ENCODE measurements at places on chromosomes 13 and 19.

DNA sequence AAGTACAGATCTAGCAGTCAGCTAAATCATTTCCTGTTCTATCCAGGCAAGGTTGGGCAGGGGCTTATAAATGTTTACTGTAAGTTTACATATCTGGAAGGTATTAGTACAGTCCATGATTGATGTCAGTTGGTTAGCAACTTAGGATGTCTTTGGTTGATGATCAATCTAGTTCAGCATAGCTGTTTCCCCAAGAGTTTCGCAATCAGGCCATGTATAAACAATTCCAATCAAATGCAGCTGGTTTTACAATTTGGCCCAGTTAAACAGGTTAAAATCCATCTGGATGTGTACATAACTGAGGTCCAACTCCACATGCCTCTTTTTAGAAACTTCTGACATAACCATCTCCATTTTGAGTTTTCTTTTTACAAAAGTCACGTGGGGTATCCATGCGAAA, 6.9 kb downstream of the ZNF221 start:
- DNase-seq, result peak; percentile 18

GRCh38 chr19:49403404-49404187, 15.5 kb downstream of the KASH5 start:
- DNase-seq, result no peak

GRCh38 chr19:50792272-50793250, 2.3 kb downstream of the ACP4 start:
- no peak for DNase-seq

- no peak for DNase-seq
Measured at GRCh38 chr13:23969647-23970046, 72.3 kb upstream of the C1QTNF9B start.

- DNase-seq, result peak; percentile 12
Measured at GRCh38 chr13:66489586-66489985, 740.5 kb downstream of the PCDH9 start.

GRCh38 chr13:46804391-46804815, 7.4 kb upstream of the ESD start:
- peak; percentile 99 for DNase-seq

DNA sequence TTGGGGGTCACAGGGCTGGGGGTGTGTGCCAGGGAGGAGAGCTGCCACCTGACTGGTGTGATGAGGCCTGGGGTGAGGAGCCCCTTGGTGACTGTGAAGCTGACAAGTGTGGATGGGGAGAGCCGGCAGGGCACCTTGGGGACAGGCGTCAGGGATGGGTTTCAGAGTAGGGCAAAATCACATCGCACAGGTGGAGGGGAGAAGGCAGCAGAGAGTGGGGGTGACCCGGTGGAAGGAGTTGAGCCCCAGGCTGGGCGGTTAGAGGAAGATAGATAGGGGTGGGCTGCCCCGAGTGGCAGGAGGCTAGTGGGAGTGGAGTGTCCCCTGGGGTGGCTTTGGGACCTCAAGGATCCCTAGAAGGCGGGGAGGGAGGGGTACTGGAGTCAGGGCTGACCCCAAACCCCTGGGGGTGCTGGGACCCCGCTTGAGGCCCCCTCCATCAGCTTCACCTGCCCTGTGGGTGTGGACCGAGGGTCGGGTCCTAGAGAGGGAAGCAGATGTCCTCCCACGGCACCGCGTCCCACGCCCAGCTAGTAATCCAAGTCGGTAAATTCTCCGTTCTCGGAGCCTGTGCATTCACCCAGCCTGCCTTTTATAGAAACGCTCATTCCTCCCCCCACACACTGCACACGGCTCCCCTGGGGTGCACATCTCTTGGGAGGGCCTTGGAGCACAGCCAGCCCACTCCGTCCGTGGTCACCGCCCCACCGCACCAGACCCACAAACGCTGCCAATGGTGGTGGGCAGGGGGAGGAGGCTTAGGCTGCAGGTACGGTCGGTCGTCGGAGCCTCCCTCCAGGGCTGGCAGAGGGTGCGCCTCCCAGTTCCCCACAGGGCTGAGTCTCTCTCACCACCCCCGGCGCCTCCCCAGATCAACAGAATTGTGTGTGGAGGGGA, 2.4 kb downstream of the CTXN1 start:
- no peak for DNase-seq

DNA sequence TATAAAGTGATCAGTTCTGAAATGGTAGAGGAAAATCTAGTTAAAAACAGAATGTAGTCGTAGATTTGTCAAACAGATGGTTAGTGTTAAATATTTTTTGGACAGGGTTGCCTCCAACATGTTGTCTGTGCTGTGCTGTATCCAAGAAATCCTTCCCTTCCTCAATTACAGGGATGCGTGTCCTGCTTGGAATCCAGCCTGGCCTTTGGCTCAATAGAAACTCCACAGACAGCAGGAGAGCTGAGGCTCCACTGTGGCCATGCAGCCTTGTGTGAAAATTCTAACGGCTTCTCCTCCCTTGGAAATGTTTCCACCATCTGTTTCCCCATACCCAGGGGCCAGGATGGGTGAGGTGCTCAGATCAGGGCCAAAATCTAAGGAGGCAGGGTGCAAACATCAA, 67.7 kb upstream of the USP29 start:
- no peak for DNase-seq

GRCh38 chr19:47863514-47863936, 4.5 kb downstream of the TPRX2 start:
- peak; percentile 62 for DNase-seq

DNA sequence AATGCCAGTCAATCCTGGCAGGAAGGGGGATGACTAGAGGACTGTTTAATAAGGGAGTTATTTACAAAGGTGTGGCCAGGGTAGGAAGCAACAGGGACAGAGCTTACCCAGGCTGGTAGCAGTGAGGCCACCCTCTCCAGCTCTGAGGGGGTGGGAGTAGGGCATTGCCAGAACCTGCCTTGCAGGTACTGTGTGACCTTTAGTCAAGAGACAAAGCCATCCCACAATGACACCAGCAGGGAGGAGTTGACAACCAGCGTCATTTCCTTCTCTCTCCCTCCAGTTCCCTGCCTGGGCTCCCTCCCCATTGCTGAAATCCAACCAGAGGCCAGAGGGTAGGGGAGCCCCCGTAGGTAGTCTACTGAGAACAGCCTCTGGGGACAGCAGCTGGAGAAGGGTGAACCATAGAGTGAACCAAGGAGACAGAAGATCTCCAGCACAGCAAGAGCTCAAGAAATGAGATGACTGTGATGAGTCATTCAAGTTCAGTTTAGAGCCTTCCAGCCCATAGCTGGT, 33.3 kb upstream of the SPATA13 start:
- DNase-seq, result no peak

DNA sequence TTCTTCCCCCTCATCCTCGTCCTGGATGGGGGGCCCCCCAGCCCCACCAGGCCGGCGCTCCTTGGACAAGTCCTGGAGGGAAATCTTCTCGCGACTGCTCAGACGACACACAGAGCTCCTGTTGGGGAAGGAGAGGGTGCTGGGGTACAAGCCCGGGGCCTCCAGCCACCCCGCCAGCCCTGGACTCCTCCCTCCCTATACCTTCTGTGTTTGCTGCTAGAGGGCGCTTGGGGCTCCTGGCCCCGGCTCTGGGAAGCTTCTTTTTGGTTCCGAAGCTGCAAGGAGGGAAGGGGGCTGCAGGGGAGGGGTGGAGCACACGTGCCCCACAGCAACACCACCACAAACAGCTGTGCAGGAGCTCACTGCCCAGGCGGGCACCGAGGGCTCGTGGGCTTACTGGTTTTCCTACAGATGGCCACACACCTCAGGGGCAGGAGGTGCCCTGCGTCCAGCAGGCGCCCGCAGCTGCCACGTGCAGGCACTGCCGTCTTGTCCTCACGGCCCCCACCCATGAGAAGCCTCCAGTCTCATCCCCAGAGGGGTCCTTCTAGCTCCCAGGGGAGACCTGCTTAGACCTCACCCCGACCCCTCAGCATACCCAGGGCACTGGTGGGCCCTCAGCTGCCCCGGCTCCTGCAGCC, 20.5 kb downstream of the EPS8L1 start:
- DNase-seq, result no peak

Measured in LHCN-M2 (cell line).